ENCODE measurements at places on chromosomes 12 and 14.

DNA sequence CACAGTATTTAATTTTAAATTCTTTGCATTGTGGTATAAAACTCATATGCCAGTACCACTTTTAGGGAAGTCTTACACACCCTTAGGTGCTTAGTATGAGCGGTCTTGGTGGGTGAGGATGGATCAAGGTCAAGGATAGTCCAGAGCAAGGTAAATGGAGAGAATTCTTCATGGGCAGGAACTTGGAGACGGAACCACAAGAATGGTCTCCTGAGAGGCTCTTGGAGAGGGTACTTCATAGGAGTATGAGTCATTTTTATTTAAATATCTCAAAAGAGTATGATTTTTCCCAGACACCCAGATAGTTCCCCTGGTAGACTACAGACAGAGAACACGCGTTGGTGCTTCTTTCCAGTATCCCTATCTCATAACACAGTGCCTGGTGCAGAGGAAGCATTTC, 21.9 kb downstream of the HSPB8 start:
- no peak for DNase-seq

- no peak for DNase-seq
Measured at GRCh38 chr14:23612802-23613201, 23.4 kb upstream of the DHRS2 start.

DNA sequence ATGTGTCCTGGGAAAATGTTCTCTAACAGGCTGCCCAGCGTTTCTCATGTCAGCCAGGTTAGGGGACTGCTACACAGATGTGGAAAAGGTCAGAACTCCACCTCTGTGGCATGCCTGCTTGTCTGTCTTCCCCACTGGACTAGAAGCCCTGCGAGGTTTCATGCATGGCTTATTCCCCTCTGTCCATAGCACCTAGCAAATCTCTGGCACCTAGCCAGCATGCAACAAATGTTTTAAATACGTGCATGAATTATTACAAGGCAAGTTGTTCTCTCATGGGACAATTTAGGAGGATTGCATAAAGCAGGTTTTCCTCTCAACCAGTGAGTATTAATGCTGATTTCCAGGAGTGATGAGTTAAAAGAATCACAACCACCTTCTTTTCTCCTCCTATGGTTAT, 21.4 kb upstream of the KCNK13 start:
- no peak for DNase-seq

- no peak for DNase-seq
Measured at GRCh38 chr12:113261847-113262470, 40.7 kb downstream of the TPCN1 start.

GRCh38 chr14:102182190-102182589, 42.5 kb downstream of the WDR20 start:
- DNase-seq: peak; percentile 65

- DNase-seq: peak; percentile 54
Measured at GRCh38 chr14:67166450-67166853, 22.8 kb upstream of the GARIN2 start.

- DNase-seq: no peak
Measured at GRCh38 chr12:67043771-67044170, 225.4 kb upstream of the CAND1 start.

DNA sequence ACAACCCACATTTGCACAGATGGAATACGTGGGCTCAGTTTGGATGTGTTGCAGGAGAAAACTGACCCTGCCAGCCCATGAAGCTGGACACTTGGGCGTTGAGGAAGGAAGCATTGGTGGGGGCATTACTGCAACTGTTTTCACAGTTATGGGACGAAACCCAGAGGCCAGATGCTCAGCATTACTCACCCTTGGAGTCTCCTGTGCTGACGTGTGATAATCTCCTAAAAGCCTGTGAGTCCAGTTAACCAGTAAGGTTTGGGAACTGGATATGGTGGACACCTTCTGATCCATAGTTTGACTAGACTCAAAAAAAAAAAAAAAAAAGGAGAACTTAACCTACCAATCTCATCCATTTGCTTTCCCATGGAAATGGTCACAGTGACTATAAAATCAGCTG, 52.8 kb upstream of the EGLN3 start:
- DNase-seq: no peak

- no peak for DNase-seq
Measured at GRCh38 chr12:110335481-110336045, 54.5 kb downstream of the ATP2A2 start.

- no peak for DNase-seq
Measured at GRCh38 chr12:51872689-51872981, 15.3 kb upstream of the ANKRD33 start.

- no peak for DNase-seq
Measured at GRCh38 chr14:88252498-88252897, 70.6 kb downstream of the KCNK10 start.

- DNase-seq: no peak
Measured at GRCh38 chr12:131269551-131269950, 315.8 kb downstream of the ADGRD1 start.

DNA sequence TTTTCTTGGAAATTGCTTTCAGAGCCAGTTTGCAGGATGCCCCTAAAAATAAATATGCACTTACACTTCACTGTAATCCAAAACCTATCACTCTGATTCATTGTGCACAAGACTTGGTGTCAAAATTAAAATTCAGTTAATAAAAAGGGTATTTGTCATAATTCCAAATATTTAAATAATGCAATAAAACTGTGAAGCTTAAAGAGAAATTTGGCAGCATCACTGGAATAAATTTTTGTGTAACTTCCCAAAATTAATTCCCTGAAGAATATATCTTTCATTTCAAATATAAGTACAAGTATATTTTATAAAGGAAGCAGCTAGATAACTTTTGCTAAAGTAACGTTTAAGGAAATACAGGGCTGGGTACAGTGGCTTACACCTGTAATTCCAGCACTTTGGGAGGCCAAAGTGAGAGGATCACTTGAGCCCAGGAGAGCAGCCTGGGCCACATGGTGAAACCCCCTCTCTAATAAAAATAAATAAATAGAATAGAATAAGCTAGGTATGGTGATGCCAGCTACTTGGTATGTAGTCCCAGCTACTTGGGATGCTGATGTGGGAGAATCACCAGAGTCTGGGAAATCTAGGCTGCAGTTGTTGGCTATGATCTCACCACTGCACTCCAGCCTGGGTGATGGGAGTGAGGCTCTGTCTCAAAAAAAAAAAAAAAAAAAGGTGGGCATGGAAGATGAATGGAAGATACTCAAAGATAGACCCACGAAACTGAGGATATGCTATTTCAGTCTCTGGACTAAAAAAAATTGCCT, 233.8 kb downstream of the FBXL14 start:
- peak; percentile 84 for DNase-seq

- no peak for DNase-seq
Measured at GRCh38 chr14:61575126-61575525, 120.2 kb upstream of the HIF1A start.

- peak; percentile 66 for DNase-seq
Measured at GRCh38 chr12:89181271-89181920, 170.9 kb downstream of the DUSP6 start.

DNA sequence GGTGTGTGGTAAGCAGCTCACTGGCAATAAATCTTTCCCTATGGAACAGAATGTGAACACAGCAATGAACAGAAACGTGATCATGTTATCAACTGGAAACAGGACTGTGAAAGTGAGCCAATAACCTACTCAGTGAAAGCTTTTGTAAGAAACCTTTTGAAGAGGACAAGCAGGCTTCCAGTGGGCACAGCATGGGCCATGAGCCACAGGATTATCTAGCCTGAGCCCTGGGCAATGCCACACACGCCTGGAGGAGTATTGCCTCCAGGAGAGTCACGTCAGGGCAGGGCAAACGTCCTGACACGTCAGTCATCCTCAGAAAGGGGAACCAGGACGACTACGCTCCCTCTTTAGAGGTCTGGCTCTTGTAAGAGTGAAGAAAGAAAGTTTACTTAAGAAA, 32.3 kb downstream of the NRDE2 start:
- no peak for DNase-seq

- DNase-seq: peak; percentile 5
Measured at GRCh38 chr12:58764100-58764953, 156.0 kb downstream of the LRIG3 start.

Measured in HFFc6 (cell line).